ENCODE measurements at places on chromosomes 1 and 21.

GRCh38 chr1:27726173-27727044, 648 bp downstream of the FAM76A start:
- DNase-seq: no peak

GRCh38 chr21:28943631-28944030, 49.0 kb downstream of the LTN1 start:
- no peak for DNase-seq

DNA sequence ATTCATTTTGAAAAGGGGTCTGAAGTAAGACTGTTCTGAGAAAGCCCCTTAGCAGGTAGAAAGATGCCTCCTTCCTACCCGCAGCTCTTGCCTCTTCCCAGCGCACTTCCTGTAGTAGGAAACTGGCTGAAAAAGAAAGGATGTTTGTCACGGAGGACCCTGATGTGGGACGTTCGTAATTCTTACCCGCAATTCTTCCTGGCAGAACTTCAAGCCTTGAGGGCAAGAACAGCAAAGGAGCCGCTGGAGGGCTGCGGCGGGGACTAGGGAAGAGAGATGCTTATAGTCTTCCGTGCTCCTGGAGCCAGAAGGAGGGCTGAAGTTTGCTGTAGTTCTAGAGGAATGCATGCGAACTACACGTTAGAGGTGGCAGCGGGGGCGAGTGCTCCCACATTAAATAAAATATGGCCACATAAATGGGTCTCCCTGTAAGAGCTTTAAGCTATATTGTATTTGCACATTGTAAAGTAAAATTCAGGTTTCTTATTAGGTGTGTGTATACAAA, 6.3 kb downstream of the C1orf53 start:
- DNase-seq: no peak

DNA sequence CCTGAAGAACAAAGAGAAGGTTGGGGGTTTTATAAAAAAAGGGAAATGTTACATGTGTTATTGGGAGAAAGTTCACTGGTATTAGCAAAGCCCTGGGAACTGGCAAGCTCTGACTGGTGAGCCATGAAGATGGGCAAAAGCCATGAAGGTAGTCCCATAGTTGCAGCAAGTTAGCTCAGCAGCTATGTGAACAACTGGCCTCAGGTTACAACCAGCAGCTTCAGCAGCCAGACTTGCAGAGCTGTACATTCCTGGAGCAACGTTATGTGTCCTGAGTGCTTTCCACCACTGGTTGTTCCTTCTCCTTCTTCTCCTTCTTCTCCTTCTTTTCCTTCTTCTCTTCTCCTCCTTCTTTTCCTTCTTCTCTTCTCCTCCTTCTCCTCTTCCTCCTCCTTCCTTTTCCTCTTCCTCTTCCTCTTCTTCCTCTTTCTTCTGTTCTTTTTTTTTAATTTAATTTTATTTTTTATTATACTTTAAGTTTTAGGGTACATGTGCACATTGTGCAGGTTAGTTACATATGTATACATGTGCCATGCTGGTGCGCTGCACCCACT, 56.1 kb upstream of the TLR5 start:
- DNase-seq: no peak

GRCh38 chr1:170853302-170853701, 82.0 kb upstream of the MROH9 start:
- DNase-seq: no peak

DNA sequence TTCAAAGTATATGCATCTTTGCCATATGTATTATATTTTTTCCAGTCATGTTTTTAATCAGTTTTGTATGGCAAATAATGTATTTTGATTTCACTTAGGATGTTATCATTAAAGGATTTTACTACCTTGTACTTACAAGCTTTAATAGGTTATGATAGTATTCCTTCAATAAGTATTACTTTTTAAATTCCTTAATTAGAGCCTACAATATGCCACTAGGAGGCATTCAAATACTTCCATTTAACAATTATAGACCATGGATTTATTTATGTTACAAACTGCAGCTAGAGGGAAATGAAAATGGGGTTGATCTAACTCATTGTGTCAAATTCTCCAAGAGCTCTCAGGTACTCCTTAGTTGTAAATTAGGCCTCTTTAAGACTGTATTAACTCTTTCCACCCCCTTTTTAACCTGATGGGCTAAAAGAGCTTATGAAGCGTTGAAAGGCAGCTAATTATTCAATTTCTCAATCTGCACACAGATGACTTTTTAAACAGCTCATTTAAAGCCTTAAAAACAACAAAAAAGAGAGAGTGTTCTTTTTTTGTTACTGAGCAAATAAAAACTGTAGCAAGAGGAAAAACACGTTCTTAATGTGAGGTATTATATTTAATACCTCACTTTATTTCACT, 156.2 kb downstream of the DENND1B start:
- peak; percentile 48 for DNase-seq

DNA sequence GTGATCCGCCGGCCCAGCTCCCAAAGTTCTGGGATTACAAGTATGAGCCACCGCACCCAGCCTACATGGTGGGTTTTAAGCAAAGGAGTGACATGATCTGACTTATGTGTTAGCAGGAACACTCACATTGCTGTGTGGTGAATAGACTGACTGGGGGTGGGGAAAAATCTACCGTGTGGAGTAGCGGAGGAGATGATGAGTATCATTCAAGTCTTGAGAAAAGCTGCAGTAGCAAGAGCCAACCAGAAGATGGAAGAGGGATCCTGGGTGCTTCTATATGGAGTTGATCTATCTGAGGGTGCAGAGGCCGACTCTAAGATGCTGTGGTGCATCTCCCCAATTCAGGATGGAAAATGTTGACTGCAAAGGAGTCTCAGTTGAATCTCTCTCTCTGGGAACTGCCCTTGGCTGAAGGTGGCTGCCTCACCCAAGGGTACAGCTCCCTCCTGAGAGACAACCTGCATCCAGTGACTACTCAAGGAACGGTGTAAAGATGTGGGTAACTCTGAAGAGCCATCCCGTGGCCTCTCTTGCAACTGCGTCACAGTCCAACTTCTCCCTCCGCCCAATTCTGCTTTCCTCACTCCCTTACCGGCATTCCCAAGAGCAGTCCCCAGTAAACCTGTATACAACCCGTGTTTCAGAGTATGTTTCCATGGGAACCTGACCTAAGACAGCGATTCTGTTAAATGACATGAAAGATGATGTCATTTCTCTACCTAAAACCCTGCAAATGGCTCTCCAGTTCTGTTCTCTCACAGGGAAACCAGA, 7.4 kb upstream of the B3GALNT2 start:
- DNase-seq: no peak

DNA sequence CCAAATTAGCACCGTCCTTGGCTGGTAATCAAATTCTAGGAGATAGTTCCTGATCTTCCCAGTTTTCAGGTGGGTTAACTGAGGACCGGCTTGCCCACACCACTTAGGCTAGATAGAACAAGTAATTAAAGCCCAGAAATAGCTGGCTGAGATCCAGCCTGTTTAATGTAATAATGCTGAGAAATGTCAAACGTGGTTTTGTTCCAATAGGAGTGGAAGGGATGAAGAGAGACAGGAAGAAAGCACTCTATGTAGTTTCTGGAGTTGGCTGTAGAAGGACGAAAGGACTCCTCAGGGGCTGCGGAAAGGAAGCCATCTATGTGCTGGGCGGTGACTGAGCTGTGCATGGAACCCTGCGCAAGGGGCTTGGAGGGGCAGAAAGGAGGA, 18.6 kb downstream of the NAV1 start:
- no peak for DNase-seq

DNA sequence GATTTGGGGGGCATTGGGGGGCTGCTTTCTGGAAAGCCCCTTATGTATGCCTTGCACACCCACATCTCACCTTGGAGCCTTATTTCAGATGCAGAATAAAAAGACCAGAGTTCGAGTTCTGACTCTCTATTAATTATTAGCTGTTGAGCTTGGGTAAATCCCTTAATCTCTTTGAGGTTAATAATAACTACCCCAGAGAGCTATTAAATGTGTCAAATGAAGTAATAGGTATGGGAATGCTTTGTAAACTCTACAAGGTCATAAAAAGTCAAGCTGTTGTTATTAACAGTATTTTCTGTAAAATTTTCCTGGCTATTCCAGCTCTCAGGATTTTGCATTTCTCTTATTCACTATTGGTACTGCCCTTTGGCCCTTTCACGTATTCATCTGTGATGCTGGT, 122.9 kb downstream of the ROR1 start:
- DNase-seq: no peak

GRCh38 chr1:32405672-32406467, 11.6 kb upstream of the BSDC1 start:
- DNase-seq: no peak

GRCh38 chr21:42238185-42238934, 19.4 kb downstream of the ABCG1 start:
- DNase-seq: no peak

DNA sequence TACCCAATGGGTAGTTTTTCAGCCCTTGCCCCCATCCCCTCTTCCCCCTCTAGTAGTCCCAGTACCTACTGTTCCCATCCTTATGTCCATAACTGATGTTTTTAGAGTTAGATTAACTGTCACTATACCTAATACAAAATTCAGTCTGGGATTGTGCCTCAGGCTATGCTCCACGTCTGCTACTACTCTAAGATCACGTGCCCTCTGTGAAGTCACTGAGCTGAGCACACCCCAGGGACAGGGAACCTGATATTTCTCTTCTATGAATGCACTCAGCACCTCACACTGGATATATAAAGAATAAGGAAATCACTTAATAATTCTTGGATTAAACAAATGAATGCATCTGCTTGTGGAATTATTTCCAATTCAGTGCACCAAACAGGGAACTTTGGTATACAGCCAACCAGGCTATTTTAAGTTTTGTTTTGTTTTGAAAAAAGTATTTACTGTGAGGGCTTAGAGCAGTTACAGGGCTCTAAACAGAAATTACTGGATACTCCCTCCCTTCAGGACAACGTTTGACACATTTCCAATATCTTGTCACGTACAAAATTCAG, 307.9 kb downstream of the SMYD3 start:
- peak; percentile 11 for DNase-seq

- no peak for DNase-seq
These were observed 14.4 kb downstream of the SH3GLB1 start for GRCh38 chr1:86718786-86719185.

- no peak for DNase-seq
These were observed 32.1 kb downstream of the FAM151A start for GRCh38 chr1:54591127-54591756.

- DNase-seq: no peak
These were observed 46.8 kb downstream of the NTMT2 start for GRCh38 chr1:170192546-170192945.

GRCh38 chr1:21743476-21743875, 39.5 kb downstream of the USP48 start:
- no peak for DNase-seq

DNA sequence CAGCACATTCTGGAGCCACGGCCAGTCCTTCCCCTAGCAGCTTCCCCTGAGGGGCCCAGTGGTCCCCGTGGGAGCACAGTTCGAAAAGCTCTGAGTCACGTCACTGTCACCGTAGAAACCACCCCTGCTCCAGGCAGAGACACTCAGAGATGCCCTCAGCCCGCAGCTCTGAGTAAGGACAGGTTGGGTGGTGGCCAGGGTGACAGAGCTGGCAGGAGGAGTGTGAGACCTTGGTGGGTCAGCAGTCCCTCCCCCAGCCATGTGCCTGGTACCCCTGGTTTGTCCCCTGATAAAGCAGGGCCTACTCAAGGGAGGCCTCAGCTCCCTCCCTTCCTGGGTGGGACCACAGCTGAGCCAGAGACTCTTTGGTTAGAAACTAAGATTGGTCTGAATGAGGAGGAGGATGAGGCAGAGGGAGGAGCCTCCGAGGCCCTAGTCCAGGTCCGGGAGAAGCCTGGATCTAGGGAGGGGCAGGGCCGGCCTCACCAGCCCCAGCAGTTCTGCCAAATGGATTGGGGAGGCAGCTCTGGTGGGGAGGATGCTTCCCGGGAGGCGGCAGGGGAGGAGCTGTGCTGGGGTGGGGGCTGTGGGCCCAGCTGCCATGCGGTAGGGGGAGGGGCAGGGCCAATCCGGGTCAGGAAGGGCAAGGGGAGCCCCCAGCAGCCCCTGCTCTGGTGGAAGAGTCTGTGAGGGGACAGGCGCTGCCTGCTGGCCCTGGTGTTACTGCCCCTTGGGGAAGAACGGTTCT, 55.2 kb downstream of the SLC9A1 start:
- DNase-seq: no peak

- DNase-seq: no peak
These were observed 28.7 kb upstream of the TTLL10 start for GRCh38 chr1:1144843-1145546.

DNA sequence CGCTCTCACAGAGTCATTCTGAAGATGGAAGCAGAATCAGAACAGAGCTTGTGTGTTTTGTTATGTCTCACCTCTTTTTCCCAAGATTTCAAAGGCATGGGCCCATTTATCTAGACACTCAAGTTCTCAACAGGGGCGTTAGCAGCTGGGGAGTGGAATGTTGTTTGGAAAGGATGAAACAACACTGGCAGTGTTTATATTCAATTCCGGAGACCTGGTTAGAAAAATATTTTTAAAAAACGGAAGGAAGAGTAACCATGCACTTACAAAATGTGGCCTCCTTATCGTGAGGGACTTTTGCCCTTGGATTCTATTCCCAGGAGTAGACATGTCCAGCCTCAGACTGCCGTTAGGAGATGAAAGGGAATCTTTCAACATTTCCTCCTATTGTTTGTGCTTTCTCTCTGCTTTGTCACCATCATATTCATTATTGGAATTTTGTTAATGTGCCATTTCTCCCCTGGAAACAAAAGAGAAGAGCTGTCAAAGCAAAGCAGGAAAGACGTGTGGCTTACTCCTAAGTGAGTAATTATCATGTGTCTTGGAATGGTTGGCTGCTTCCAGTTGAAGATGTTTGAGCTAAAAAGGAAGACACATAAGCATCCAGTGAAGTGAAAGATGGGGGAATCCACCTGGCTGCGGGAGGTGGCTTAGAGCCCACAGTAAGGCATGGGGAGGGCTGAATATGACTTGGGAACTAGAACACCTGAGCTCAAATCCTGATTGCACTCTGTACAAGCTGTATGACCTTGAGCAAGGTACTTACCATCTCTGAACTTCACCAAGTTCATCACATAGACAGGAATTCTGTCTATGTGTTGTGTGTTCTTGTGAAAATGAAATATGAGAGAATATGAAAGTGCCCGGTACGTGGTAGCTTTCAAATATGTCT, 71.7 kb upstream of the JUN start:
- no peak for DNase-seq

- peak; percentile 76 for DNase-seq
These were observed at the start of gene INKA2 for GRCh38 chr1:111739194-111739924. Gene INKA2 (minus strand): TSS chr1:111739395. CDS start chr1:111739242, 153 bp downstream.

GRCh38 chr1:239389703-239390102, 3.3 kb downstream of the CHRM3 start:
- no peak for DNase-seq

GRCh38 chr1:46687921-46688509, 16.4 kb downstream of the TEX38 start:
- DNase-seq: no peak

- peak; percentile 68 for DNase-seq
These were observed 13.9 kb upstream of the CTSE start for GRCh38 chr1:206037581-206037980.

Measured in NCI-H524 treated with DMSO at 0.1 percent for 48 hours (cell line).